ENCODE measurements at places on chromosomes 6 and 20.

DNA sequence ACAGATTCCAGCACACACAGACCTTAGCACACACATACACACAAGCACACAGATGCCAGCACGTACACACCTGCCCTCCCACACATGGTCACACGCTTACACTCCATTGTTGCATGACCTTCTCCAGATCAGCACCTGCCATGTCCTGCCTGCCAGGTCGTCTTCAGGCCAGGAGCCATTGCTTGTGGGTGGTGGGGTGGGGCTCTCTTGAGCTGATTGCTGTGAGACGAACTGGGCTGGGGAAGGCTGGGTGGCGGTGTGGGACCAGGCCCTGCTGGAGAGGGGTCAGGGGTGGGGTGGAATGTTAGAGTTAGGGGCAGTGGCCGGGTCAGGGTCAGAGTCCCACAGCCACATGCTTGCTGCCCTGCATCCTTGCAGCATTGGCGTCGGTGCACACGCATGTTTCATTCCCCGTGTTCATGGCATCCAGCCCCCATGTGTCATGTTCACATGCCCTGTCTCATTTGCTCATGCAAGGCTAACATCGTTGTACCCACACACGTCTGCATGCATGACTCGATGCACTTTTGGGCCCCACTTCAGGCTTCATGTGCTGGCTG lies 6.5 kb upstream of the NPBWR2 start:
- DNase-seq: no peak

DNA sequence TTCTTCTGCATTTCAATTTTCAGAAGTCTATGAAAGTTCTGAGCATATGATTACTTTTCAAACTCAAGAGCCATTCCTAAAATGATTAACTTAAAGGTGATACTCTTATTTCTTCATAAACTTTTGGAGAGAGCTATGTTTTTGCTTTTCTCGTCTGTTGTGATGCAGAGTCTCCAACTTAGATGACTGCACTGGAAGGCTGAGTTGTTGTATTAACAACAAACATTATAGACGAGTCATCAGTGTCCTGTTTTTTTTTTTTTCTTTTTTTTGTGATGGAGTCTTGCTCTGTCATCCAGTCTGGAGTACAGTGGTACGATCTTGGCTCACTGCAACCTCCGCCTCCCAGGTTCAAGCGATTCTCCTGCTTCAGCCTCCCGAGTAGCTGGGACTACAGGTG lies 101.9 kb downstream of the CD109 start:
- no peak for DNase-seq

DNA sequence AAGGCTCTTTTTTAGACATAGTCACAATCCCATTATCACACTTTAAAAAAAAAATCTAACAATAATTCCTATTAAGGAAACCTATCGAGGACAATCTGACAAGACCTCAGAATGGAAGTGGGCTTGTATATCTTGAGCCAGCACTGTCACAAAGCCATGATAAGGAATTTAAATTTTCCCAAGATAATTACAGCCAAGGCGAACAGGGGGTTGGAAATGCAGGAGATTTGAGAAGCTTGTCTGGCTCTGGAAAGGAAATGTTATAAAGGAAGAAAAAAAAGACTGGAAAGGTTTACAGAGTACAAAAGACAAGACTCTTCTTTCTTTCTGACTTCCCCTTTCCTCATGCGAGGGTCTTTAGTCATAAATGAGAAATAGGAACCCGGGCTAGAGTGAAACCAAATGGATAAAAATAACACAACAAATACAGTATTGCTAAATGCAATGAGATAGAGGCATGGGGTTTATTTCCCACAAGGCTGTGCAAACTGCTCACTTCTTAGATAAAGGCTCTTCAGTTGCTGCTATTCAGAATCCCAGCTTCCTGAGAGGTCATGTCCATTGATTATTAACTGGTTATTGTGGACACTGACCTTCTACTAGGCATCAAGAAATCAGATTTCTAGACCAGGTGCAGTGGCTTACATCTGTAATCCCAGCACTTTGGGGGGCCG lies 13.4 kb upstream of the GHRH start:
- no peak for DNase-seq

- DNase-seq: no peak
Observed at GRCh38 chr6:113464536-113464935, 392.6 kb upstream of the MARCKS start.

DNA sequence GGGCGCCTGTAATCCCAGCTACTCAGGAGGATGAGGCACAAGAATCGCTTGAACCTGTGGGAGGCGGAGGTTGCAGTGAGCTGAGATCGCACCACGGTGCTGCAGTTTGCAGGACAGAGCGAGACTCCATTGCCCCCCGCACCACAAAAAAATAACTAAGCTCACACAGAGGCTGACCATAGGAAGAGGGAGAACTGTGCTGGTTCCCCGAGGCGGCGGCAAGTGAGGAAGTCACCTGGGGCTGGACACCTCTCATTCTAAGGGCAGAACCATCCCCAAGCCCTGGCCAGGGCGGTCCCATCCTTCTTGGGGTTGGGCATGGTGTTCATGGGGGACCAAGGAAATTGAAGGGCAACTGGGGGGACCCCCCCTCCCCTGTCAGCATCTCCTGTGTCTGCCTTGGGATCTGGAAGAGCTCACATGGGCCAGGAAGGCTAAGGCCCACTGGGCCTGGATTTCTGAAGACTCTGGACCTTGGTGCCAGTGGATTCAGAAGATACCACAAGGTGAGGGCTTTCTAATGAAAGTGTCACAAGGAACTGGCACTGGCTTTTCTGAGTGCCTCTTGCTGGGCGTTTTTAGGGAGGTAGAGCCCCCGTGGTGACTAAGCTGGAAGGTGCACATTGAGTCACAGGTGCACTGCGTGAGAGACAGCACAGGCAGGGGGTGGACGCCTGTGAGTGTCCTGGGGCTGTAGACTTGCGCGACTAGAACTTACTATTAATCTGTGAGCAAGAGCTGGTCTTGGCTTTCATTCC lies 11.5 kb downstream of the IRF4 start:
- DNase-seq: no peak

DNA sequence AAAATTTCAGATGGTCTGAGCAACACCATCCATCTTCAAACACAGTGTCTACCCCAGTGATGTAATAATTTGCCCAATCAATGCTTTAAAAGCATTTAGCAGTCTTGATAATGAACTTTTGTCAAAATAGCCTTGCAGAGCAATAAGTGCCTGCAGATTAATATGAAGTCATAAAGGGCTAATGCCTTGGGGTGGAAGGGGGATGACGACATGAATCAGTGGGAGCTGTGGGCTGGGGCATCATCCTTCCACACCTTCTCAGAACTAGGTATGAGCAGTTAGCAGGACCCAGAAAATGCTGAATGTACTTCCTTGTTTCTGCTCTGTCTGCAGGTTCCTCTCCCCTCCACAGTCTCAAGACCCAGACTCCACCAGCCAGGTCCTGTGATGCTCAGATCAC lies 166.2 kb upstream of the MAFB start:
- no peak for DNase-seq

DNA sequence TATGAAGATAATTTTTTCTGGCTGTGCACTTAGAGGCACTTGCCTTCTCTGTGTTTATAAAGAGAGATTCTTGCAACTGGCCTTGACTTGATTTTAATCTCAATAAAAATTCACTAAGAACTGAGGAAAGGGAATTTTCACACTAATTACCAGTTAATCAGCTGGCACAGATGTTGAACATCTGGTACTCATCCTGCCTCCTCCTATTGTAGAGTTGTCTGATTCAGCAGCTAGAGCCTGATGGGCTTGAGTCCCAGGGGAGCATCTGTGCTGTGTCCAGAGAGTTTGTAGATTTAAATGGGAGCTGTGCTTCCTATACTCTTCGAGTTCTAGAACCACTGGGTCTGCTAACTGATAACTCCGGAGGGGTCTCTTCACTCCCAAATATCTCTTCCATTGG lies 284.4 kb upstream of the RNF24 start:
- no peak for DNase-seq

DNA sequence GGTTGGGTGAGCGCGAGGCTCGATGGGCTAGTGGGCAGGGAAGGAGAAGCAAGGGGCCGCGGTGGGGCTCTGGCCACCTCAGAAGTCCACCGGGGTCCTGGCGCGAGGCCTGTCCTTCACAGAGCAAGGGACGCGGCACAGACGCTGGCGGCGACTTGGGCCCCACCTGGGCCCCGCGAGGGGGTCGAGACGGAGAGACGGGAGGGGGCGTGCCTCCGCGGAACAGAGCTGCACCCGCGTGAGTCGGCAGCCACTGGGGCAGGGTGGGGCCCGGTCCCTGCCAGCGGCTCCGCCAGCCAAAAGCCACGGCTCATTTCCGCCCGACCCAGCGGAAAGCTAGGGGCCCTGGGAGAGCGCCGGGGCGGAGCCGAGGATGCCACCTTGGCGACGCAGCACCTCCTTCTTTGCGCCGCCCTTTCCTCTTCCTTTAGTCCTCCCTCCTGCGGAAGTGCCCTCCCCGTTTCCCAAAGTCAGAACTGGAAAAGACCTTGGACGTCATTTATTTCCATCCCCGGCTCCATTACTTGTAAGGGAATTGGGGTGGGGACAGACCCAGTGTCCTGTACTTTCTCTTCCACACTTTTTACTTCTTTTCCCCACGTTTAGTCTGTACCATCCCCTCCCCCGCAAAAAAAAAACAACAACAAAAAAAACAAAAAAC lies at the start of gene CUL7:
Gene CUL7, minus strand, starts transcription at position 307 of the 661 bp plus-strand sequence. CDS start 1,063 bp downstream, outside the sequence.
- DNase-seq: peak; percentile 80

GRCh38 chr6:70176842-70177550 lies 125.9 kb downstream of the COL9A1 start:
- DNase-seq: no peak

DNA sequence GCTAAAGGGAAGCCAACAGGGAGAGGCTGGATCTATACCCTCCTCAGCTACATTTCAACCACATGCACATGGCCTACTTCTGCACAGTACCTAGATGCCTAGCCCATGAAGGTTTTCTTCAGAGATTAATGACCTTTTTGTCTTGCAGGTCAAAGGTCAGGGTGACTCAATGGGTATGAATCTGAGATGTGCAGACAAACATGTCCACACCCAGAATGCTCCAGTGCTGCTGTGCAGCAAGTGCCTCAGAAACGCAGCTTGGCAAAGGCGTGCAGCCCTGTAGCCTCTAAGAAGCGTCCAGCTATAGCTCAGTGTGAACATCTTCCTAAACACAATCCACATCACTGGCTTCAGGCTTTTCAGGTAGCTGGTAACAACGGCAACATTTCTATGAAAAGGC lies 24.4 kb downstream of the MAP1LC3A start:
- no peak for DNase-seq

DNA sequence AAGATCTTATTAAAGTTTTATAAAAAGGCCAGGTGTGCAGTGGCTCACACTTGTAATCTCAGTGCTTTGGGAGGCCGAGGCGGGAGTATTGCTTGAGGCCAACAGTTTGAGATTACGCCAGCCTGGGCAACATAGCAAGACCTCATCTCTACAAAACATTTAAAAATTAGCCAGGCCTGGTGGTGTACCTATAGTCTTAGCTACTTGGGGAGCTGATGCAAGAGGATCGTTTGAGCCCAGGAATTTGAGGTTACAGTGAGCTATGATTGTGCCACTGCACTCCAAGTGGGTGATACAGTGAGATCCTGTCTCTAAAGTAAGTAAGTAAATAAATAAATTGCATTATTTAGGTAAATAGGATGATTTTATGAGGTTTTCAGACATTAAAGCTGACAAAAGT lies 183.2 kb downstream of the ISM1 start:
- no peak for DNase-seq

DNA sequence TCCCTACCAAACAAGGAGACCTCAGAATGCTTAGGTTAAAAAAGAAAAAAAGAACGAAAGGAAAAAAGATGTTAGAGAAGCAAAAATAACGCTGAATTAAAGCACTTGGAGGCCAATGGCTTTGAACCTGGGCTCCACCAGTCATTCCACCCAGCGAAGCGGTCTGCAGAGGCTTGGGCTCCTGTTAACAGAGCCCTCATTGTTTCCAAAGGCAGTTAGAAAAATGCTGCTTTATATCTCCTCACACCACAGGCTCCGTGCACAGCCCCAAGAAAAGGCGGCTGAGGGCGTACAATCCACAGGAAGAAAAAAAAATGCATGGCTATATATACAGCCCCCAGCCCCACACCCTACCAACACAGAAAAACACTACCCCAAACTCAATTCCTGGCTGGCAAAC lies 255.9 kb downstream of the FOXC1 start:
- DNase-seq: peak; percentile 59

GRCh38 chr6:150978624-150979023 lies 113.1 kb downstream of the MTHFD1L start:
- no peak for DNase-seq

GRCh38 chr20:43844778-43845614 lies 69.7 kb upstream of the TOX2 start:
- DNase-seq: no peak

DNA sequence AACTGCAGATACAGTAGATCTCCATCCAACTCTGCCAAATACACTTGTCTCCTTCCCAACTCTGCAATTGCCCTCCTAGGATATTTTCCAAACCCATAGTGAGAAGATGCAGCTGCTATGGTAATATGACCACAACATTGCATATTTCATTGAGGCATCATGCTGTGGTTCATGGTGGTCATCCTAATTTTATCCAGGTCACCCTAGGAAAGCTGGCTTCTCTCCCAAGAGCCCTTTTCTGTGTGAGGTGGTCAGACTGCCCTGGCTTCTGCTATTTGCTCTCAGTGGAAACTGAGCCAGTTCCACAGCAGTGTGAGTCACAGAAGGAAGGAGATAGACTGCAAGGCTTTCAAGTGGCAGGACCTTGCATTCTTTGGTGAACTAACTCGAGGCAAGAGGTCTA lies 5.5 kb downstream of the OGFRL1 start:
- no peak for DNase-seq

DNA sequence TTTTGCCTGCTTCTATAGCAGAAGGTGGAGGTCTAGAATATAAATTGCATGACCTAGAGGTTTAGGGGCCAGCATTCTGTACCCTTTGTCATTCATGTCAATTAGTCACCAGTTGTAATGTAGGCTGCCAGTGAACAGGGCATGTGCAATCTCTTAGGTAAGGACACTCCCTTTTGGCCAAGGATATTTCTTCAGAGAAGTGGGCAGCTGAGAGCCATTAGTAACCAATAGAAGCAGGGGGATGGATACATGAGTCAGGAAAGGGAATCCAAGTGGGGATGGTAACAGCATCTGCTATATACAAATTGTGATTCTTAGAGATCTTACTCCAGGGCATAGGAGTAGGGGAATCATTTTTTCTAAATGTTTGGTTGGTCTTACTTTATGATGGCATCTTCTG lies 494.2 kb upstream of the JAG1 start:
- DNase-seq: no peak

DNA sequence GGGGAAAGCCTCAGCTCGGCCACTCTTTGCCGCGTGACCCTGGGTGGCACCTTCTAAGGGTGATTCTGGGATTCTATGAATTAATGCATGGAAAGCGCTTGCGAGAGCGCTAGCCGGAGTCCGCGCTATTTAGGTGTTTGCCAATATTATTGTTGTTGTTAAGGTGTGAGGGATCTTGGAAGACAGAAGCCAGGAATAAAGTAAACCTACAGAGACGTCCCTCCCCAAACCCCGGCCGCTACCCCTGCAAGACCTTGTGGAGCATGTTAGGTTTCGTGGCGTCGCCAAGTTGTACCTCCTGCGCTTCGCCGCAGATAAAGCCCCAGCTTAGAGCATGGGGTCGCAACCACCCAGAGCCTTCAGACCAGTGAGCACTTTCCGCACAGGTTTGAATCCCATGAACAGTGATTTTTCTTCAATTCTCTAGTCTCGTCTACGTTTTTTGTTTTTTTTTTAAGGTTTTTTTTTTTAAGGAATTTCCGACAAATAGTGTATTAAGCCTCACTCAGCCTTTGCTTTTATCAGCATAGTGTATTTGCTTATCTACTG lies 16.9 kb upstream of the ZSCAN9 start:
- DNase-seq: no peak

- no peak for DNase-seq
Observed at GRCh38 chr6:105995391-105995865, 90.7 kb upstream of the PRDM1 start.

All from midbrain (tissue), 1 donor.